ENCODE measurements at places on chromosomes 6 and 20. TPM values are rescaled to one million over a fixed set of nuclear protein-coding genes. Genes with fewer than 3 reads are reported as not detected.

Gene ERGIC3
- total RNA-seq = 282 TPM

Gene ADAM33
- total RNA-seq = 38.3 TPM

Gene TFAP2B
- total RNA-seq = not detected

Gene TP53INP2
- 39.4 TPM for total RNA-seq

Gene SLC4A11
- 9.2 TPM for total RNA-seq

Gene TNF
- total RNA-seq = 0.23 TPM

Gene MED23
- total RNA-seq = 39.3 TPM

Gene HLA-A
- total RNA-seq = 564 TPM

Gene BIRC7
- total RNA-seq = not detected

All from prostate gland (tissue), 2 donors.